ENCODE measurements at places on chromosomes 6 and 20.

DNA sequence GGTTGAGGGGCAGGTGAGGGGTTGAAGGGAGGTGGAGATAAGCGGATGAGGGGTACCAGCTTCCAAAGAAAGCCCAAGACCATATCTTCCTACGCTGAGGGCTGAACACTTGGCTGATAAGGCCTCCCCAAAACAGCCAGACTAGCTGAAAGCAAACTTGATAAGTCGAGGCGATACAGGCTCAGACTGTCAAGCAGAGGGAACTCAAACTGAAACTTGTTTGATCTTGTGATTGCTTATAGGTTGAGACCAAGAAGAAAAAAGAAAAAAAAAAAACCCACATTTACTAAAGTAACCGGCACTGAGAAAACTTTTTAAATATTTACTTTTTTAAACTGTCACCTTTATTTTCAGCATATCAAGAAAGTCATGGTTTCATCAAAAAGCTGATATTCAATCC, 73.6 kb downstream of the TRERF1 start:
- no peak for DNase-seq

- no peak for DNase-seq
Observed at GRCh38 chr6:52086741-52087140, 672 bp downstream of the PKHD1 start.

DNA sequence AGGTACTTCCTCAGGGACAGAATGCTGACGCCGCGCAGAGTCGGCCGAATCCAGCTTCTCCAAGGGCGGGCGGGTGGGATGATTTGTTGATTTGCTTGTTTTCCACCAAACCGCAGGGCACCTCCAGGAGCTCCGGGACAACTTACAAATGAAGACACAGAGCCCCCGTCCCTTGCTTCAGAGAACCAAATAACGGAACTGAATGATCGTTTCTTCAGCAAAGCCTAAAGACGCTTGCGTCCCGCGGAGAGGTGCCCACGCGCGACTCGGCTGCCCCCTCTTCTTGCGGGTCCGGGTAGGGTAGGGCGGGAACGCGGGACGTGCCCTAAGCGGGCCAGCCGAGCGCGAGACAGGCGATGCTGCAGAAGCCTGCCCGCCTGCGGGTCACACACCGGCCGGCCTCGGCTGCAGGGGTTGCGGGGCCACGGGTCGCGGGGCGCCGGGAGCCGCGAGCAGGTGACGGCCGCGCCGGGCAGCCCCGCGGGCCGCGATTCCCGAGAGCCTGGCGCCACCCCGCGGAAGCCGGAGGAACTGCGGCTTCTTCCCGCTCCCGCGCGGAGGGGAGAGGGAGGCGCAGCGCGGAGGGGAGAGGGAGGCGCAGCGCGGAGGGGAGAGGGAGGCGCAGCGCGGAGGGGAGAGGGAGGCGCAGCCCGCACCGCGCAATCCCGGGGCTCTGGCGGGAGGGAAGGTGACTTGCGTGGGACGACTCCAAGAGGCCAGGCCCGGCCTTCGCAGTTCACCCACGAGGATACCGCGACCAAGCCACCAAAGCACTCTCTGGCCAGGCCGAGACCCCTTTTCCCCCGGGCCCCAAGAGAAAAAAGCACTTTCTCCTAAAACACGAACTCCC, 7.7 kb upstream of the FOXF2 start:
- no peak for DNase-seq

DNA sequence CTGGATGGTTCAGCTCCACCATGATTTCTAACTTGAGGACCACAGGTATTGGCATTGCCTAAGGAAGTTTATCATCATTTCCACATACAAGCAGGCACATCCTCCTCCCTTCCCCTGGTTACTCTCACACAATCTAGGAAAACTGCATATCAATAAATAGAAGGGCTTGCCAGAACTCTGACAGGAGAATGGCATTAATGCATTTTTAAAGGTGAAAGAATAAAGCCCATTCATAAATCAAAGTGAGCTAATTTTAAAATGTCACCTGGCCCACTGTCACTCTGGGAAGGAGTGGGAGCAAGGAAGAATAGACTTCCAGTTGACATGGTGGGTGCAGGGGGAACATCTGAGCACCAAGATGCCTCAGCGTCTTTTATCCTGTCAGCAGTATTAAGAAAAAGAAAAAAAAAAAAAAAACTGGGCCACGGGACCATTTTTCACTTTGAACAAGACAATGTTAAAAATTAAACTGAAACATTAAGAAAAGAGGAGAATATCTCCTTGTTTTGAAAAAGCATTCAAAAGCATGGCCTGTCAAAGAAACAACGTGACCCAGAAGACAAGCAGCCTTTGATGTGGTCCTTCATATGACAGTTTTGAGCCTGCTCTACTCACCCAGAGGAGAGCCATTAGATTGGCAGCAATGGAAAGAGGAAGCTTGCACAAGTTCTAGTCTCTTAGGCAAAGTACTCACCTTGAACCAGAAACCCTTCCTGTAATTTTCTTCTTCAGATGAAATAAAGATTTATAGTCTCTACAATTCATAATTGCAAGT, 39.3 kb upstream of the SMLR1 start:
- no peak for DNase-seq

DNA sequence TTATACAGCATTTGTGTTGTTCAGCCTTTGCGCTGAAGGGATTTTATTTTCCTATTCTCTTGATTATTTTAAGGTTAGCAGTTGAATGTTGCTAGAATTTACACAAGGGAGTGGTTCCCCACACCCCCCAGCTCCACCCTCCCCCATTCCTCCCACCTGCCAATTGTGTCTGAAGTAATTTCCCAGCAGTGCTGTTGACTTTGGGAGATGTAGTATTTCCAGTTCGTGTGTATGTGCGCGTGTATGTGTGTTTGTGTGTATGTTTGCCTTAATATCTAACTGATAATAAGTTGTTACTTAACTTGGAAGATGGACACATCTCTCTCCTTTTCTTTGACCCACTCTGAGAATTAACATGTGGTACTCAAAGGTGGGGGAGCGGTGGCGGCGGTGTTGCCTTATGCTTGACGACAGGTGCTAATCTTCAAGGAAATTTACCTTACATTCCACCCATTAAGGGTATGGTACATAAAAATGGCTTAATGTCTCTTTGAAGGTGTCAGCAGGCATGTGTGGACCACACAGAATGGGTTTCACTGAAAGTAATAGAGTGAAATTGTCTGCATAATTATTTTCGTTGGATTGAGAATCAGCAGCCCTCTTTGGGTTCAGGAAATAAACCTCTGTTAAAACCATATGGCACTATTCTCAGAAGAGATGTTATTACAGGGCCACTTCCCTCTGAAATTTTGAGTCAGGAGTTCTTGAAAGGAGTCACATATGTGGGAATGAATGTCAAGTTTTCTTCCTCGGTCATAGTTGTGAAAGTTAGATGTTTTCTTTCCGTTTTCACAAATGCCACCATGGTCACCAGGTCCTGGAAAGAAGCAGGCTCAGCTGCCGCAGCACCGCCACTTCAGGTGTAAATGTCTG, 95.6 kb upstream of the SUPT3H start:
- DNase-seq = no peak

GRCh38 chr20:17543531-17544131, 12.5 kb upstream of the BFSP1 start:
- no peak for DNase-seq

DNA sequence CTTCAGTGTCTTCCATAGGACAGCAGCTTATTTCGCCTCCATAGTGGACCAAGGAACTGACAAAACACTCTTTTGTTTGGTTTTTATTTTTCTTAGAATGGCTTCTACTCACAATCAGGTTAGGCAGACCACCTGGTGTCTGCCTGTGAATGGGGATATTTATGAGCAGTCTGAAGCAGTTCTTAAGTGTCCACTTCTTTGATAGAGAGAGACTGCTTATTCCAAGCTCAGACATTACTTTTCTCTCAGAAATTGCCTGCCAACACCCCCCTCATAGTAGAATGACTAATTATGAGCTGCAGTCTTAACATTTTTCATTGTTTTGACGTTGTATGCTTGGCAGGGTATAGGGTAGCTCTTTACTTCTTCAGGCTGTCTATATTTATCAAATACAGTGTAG, 174.7 kb downstream of the ZFAND3 start:
- no peak for DNase-seq

GRCh38 chr20:63885264-63886053, 9.5 kb upstream of the DNAJC5 start:
- DNase-seq = no peak

DNA sequence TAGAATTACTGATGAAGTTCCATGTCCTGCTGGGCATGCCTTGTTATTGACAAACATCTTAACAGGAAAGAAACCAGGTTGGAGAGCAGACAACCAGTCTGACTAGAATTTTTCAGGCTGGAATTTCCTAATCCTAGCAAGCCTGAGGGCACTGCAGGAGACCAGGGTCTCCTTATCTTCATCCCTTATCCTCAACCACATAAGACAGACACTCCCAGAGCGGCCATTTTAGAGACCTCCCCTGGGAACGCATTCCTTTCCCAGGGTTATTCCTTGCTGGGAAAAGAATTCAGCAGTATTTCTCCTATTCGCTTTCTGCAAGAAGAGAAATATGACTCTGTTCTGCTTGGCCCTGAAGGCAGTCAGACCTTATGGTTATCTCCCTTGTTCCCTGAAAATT, 803.7 kb downstream of the GRIK2 start:
- DNase-seq = no peak

DNA sequence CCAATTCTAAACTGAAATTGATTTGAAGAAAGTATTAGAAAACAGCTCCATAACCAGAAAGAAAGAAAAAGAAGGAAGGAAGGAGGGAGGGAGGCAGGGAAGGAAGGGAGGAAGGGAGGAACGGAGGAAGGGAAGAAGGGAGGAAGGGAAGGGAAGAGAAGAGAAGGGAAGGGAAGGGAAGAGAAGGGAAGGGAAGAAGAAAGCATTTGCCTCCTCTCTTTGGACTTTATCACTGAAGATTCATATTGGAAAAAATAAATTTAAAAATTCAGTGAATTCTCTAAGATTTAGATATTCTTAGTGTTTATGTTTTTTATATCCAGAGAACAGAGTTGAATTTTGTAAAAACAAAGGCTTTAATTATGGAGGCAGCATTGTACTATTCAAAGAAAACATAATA, 68.5 kb upstream of the NXT1 start:
- DNase-seq = no peak

DNA sequence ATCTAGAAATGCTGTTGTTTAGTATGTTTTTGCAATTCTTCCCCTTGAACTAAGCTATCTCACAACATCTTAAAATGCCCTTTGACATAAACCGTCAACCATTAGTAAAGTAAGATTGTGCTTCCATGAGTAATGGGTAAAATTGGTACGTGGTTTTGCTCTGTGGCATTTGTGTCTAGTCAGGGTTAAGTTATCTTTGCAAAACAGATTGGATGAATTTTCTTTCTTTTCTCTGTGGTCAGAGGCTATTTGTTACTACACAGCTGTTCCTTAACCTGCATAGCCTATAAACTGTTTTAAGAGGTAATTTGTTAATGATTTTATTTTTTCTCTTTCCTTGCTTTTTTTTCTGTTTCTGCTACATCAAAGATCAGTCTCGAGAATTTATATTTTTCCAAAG, 75.4 kb downstream of the RPP40 start:
- DNase-seq = no peak

- DNase-seq = no peak
Observed at GRCh38 chr6:136435101-136435500, 115.1 kb downstream of the MAP7 start.

DNA sequence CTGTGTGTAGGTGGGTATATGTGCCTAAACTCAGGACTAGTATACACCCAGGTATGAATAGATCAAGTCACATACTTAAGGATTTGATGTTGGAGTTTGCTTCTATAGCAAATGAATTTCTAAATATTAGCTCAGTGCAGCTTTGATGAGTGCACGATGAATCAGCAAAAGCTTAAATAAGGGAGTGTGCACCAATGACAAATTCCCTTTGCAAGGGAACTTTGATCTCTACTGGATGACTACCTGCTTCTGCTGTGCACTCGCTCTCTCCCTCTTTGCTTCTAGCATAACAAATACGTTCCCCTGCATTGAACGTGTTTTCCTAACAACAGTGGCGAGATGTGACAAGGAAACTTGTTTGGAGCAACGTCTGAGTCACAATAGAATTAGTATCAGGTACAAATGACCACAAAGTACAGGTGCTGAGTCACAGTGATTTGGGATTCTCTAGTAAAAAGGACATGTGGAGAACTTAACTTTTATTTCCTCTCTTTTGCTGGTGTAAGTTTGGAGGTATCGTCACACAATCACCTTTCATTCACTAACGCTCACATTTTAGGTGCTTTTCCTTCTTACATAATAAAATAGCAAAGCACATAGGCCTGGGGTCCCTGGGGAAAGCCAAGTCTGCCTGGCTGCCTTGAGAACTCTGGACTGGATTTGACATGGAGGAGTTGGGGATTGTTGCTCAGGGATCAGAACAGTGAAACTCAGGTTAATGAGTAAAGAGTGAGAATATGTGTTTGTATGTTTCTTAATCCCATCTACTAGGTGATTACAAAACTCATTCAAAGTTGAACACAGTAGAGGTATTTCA, 49.7 kb downstream of the KLHL31 start:
- no peak for DNase-seq

DNA sequence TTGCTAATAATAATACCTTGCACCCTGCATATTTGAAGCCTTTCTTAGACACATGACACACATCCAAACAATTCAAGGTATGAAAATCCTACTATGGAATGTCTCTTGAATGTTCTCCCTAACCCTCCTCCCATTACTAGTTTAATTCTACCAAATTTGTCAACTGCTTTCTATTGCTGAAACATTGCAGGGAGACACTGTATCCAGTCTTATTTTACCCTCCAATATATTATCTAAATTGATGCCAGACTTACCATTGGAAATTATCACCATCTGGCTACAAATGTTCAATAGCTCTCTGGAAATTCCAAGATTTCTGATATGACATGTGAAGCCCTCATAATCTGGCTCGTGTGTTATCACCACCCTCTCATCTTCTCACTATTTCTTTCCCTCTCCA, 1027.3 kb upstream of the CITED2 start:
- no peak for DNase-seq

GRCh38 chr20:21224217-21224616, 78.9 kb upstream of the XRN2 start:
- no peak for DNase-seq

DNA sequence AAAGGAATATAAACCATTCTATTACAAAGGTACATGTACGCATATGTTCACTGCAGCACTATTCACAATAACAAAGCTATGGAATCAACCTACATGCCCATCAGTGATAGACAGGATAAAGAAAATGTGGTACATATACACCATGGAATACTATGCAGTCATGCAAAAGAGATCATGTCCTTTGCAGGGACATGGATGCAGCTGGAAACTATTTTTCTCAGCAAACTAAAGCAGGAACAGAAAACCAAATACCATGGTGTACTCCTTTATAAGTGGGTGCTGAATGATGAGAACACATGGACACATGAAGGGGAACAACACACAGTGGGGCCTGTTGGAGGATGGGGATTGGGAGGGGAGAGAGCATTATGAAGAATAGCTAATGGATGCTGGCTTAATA, 104.6 kb upstream of the CENPW start:
- DNase-seq = no peak

GRCh38 chr6:67345946-67346345, 1289.1 kb upstream of the ADGRB3 start:
- DNase-seq = no peak

DNA sequence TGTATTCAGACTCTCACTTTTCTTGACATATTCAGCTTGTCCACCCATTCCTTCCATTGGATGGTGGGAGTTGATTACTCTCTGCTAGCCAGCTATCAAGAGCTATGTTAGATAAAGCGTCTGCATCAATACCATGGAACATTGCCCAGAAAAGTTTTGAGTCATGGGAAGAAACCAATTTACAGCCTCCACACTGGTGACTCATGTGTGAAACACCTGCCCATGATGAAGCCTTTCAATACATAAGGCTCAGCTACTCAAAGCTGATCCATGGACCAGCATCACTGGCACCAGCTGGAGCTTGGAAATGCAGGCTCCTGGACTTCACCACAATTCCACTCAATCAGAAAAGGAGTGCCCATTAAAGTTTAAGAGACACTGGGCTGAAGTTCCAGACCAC, 16.1 kb downstream of the PLA2G7 start:
- DNase-seq = no peak
